Kidney (tissue), 22 donors: ENCODE measurements at places on chromosomes 3 and 15.

DNA sequence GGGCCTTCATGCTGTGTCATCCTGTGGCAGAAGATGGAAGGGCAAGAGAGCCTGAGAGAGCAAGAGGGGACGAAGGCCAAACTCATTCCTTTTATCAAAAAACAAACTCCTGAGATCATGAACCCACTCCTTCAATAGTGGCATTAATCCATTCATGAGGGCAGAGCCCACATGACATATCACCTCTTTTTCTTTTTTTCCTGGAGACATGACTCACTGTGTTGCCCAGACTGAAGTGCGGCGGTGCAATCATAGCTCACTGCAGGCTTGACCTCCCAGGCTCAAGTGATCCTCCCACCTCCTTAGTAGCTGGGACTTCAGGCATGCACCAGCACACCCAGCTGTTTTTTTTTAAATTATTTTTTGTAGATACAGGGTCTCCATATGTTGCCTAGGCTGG is 92.0 kb upstream of the RNU6-1 start:
- no peak for DNase-seq

DNA sequence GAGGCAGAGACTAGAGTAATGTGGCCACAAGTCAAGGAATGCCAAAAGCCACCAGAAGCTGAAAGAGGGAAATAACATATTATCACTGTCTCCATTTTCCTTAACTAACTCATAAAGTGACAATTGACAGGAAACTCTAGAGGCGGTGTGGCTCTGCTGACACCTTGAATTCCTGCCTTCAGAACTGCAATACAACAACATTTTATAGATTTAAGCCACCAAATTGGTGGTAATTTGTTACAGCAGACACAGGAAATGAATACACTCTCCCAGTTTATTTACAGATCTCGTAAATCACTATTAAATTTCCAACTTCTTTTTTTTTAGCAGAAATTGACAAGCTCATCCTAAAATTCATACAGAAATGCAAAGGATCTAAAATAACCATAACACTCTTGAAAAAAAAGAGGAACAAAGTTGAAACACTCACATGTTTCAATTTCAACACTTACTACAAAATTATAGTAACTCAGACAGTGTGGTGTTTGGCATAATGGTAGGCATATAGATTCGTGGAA is 449.9 kb downstream of the OTOL1 start:
- no peak for DNase-seq

GRCh38 chr3:109369510-109369909 is 32.2 kb upstream of the DPPA4 start:
- no peak for DNase-seq

DNA sequence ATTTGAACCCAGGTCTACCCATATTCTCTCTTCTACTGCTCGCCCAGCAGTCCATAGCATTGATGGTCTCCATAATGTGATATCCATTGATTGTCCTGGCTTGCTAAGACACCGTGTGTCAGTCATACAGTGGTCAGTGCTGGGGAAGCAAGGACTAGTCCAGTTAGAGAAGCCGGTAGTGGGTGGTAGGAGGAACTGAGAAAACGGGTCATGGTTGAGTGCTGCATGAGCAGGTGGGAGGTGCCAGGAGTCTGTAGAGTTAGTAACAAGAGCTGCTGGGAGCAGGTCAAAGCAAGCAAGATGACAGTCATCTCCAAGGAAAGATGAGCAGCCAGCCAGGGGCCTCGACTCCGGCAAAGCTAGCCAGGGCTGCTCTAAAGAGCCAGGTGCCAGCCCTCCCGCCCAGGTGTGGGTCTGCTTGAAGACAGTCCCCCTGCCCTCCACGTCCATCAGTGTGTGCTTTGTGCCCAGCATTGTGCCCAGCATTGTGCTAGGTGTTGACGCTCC is 29.5 kb upstream of the USP3 start:
- DNase-seq: peak; percentile 90

GRCh38 chr15:39246523-39246922 is 334.4 kb upstream of the THBS1 start:
- no peak for DNase-seq

DNA sequence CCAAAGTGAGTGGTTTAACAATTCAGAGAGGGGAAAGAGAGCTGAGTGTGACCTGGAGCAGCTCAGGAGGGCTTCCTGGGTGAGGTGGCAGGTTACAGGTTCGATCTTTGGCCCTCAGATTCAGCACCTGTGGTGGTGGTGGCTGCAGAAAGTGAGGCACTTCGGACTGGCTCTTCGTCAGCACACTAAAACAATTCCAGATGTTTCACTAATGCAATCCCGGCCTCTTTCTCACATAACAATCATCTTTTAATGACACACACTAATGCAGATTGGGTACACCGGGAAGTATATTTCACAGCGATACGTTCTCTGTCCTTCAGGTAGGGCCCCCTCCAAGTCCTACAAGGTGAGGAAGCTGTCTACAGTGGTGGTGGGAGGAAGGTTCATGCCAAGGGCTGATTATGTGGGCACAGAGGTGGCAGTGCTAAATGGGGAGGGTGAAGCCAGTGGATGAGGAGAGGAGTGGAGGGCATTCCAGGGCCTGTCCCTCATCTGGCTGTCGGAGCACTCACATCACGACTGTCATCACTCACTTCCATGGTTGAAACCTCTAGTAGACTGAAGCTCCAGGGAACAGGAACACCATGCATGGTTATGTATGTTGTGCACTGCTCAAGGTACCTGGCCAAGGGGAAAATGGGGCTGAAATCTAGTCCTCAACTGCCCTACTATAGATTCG is 171.1 kb downstream of the RAB11A start:
- no peak for DNase-seq

GRCh38 chr3:114427285-114428043 is 133.6 kb downstream of the TIGIT start:
- no peak for DNase-seq

- no peak for DNase-seq
Observed at GRCh38 chr3:131550562-131551465, 48.0 kb upstream of the MRPL3 start.

- no peak for DNase-seq
Observed at GRCh38 chr3:106341087-106341486, 472.3 kb upstream of the CBLB start.

DNA sequence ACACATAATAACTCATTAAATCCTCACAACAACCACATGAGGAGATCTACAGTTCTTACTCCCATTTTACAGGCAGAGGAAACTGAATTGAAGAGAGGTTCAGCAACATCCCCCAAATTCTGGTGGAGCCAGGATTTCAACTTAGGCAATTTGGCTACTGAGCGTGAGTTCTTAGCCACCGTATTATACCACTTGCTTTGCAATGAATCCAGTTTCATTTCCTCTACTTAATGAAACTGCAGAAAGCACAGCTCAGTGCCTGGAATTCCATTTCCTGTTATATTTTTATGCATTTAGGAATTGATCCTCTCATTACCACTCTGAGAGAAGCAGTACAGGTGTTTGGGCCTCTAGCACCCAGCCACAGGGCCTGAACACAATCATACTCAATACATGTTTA is 4.3 kb downstream of the ZNF860 start:
- no peak for DNase-seq

DNA sequence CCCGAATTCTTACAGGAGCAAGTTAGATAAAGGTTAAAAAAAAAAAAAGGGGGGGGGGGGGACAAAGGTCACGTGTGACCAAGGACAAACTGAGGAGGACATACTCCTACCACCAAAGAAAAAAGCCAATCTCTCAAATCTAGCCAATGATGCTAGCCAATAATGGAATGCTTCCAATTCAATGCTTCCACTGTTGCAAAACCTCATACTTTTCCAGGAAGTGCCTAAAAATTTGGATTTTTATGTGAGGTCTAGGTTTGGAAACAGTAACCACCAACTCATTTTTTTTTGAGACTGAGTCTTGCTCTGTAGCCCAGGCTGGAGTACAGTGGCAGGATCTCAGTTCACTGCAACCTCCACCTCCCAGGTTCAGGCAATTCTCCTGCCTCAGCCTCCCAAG is 11.4 kb downstream of the MSL2 start:
- no peak for DNase-seq

DNA sequence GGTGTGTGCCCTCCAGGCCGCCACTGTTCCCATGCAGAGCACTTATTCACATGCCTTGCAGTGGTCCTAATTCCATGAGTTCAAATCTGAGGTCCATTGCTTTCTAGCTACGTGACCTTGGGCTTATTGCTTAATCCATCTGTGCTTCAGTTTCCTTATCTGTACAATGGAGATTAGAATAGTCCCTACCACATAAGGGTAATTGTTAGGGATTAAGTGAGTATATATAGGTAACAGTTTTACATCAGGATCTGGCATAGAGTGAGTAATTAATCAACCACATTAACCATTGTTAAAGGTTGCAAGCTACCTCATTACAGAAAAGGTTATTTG is 7.6 kb downstream of the CPN2 start:
- no peak for DNase-seq

DNA sequence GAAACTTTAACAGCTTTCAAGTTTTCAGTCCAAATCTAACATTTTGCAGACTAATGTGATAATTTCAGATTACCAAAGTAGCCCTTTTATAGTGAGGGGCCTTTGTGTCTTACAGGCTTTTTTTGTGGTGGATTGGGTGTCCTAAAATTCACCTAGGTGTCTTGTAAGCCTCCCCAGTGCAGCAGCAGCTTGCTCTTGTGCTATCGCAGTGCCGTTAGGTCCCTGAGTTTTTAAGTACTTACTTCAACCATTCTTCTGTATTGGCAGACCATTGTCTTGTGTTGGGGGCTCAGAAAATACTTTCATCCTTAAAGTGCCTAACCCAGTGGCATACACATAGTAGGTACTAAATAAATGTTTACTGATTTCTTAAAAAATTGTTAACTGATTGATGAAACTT is 2.1 kb downstream of the PDE8A start:
- DNase-seq: no peak

DNA sequence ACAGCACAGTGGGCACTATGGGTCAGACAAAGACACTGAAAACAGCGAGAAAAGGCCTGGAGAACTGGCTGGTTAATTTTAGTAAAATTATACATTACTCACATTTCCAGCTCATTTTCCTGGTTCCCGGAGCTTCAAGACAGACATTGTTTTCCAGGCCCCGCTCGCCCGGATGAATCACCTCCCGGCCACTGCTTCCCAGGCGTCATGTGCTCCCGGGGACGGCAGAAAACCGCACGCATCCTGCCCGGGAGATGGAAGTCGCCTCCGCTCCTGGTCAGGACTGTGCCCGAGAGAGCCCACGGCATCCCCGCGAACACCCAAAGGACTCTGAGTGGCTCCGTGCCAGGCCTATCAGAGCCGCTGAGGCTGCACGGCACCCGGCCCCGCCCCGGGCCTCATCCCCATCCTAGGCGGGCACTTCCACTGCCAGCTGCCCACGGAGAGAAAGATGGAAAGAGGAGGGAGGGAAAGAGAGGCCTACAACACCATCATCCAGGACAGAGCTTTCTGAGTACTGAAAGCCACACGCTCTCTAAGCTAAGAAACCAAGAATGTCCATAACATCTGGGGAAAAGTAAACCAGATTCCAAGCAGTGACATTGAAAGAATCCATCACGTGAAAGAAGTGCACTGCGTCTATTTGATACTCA is 75.1 kb downstream of the VGLL4 start:
- DNase-seq: no peak

DNA sequence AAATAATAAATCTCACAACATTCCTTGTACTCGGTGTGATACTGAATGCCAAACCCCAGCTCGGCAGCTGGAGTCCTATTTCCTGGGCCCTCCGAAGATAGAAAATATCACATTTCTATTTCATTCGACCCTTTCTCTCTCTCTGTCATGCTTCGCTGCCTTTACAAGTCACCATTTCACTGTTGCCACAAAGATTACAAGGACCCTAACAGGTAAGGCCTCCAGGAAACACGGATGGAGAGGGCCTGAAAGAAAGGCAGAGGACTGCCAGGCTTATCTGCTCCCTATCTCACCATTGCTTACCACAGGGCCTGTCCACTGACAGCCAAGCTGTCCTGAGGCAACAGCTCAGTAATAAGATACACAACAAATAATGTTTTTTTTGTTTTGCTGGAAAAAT is 376.5 kb downstream of the MECOM start:
- no peak for DNase-seq

DNA sequence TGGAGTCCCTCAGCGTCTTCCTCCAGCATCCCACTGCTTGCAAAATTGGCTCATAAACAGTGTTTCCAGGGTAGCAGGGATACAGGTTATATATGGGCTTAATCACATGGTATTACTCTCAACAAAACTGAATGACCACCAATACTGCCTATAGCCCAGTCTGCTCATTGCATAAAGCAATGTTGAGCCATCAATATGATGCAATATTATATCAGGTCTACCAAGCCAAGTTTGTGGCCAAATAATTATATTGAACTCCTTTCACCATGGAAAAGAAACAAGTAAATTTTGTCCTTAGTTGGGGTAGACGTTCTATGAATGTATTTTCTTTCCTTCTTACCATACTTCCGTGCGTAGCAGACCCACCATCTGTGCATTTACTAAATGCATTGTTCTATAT is 652.3 kb downstream of the ROBO1 start:
- no peak for DNase-seq

GRCh38 chr3:185815391-185816282 is 9.2 kb downstream of the IGF2BP2 start:
- no peak for DNase-seq

DNA sequence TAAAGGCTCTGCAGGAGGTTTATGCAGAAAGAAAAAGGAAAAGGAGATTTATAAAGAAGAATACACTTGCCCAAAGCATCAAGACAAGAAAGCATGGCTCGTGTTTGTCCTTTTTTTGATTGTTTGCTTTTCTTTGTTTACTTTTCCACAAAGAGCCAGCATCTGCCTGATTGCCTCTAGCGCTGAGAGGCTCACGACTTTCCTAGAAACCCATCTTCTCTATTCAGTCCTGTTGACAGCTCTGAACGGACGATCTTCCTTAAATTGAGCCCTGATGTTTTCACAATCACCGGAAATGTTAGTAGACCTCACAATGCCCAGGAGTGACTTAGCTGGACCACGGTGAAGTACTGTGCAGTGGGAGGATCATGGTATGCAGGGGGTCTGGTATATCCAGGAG is 12.4 kb downstream of the GP5 start:
- no peak for DNase-seq

GRCh38 chr3:23161896-23162570 is 41.1 kb upstream of the UBE2E2 start:
- no peak for DNase-seq

- DNase-seq: no peak
Observed at GRCh38 chr3:50549226-50549625, 18.3 kb downstream of the C3orf18 start.

GRCh38 chr3:170470063-170471016 is 51.7 kb downstream of the CLDN11 start:
- peak; percentile 50 for DNase-seq
